H9 (cell line): ENCODE measurements at places on chromosomes 2 and 18. TPM values are rescaled to one million over a fixed set of nuclear protein-coding genes. Genes with fewer than 3 reads are reported as not detected.

LIMS3 gene
- total RNA-seq: 0.46 and 0.83 TPM in 2 replicates

C2orf92 gene
- 5.4 and 7.3 TPM in 2 replicates for total RNA-seq

DHRS9 gene
- not detected in 2 replicates for total RNA-seq

MSTN gene
- total RNA-seq: not detected in 2 replicates

TSPYL6 gene
- not detected in 2 replicates for total RNA-seq

LDLRAD4 gene
- total RNA-seq: 1.8 and 3.9 TPM in 2 replicates

- no peak for DNase-seq
- peak overlapping the region; percentile 14; the same call in 1 of the 3 replicates for H3K4me3 ChIP-seq
- no peak overlapping the region for H3K27ac ChIP-seq
- H3K27me3 ChIP-seq: no peaks in the 10 kb centered on the region
- H3K4me1 ChIP-seq: no peaks in the 10 kb centered on the region
These were observed 210.7 kb upstream of the SALL3 start for GRCh38 chr18:78768656-78769501.

DNA sequence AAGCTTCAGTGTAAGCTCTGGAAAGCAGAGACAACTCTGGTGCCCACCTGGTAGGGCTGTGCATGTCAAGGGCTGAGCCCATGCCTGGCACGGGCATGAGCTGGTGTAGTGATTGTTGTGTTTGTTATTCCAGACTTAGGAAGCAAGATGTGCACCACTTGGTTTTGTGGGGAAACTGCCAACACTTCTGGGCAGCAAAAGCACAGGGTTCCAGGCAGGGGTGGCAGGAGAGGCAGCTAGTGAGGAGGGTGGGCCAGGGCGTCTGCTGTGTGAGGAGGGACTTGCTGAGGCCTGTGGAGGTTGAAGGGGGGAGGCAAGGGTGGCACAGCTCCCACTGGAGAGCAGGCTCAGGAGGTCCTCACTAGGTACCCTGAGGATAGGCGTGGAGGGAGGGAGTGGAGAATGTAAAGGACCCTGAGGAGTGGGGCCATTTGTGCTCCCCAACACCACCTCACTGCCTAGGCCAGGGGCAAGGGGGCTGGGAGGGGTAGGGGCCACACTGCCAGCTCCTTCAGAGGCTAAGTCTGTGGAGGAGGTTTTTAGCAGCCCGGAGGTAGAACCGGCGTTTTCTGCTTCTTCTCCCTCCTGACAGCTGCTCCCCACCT, 104.0 kb upstream of the POU3F3 start:
- no peaks in the 10 kb centered on the region for H3K27me3 ChIP-seq
- H3K4me3 ChIP-seq: no peak overlapping the region
- H3K4me1 ChIP-seq: 0 out of 2 replicates have a peak, but pooled peaks cover 2% of the 10 kb centered on the region
- H3K27ac ChIP-seq: no peak overlapping the region
- DNase-seq: no peak
- H3K36me3 ChIP-seq: no peaks in the 10 kb centered on the region; the same call in 2 of the 3 replicates

GRCh38 chr18:63083555-63083954, 236.0 kb downstream of the BCL2 start:
- no peaks in the 10 kb centered on the region; the same call in 1 of the 2 replicates for H3K4me1 ChIP-seq
- H3K27me3 ChIP-seq: no peaks in the 10 kb centered on the region
- H3K4me3 ChIP-seq: no peak overlapping the region
- no peak for DNase-seq
- no peaks in the 10 kb centered on the region for H3K36me3 ChIP-seq

GRCh38 chr2:116754381-116755101, 1060.0 kb upstream of the DDX18 start:
- H3K36me3 ChIP-seq: no peaks in the 10 kb centered on the region
- DNase-seq: peak; percentile 76
- peaks cover 2% of the 10 kb centered on the region; the same call in 1 of the 2 replicates for H3K4me1 ChIP-seq
- H3K27ac ChIP-seq: no peak overlapping the region

DNA sequence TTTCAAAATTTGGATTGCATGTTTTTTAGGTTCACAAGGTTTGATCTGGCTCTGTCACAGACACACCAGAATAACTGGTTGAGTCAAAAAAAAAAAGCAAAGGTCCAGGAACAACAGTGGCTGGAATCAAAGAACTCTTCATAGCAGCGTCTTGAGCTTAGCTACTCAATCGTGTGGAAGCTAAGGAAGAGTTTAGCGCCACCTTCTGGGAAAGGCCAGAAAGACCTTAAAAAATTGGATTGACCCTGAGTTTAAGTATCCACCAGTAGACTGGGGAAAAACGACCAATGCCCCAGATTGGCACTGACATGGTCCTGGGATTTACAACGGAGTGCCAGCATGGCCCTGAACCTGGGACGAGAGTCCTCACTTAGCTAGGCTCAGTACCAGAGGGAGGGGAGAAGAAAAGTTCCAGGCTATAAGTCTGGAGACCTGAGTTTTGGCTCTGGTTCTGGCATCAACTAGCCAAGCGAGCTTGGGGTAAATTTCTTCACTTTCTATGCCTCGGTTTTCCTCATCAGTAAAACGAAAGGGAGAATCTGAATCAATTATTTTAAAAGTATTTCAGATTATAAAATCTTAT, 71.1 kb upstream of the TFCP2L1 start:
- no peak overlapping the region for H3K27ac ChIP-seq
- peaks cover 41% of the 10 kb centered on the region for H3K36me3 ChIP-seq
- H3K27me3 ChIP-seq: no peaks in the 10 kb centered on the region
- no peaks in the 10 kb centered on the region for H3K4me1 ChIP-seq

GRCh38 chr2:236785611-236786057, 216.0 kb downstream of the ACKR3 start:
- H3K36me3 ChIP-seq: no peaks in the 10 kb centered on the region
- H3K4me3 ChIP-seq: no peak overlapping the region
- no peak overlapping the region for H3K27ac ChIP-seq
- no peaks in the 10 kb centered on the region for H3K27me3 ChIP-seq
- no peaks in the 10 kb centered on the region for H3K4me1 ChIP-seq

DNA sequence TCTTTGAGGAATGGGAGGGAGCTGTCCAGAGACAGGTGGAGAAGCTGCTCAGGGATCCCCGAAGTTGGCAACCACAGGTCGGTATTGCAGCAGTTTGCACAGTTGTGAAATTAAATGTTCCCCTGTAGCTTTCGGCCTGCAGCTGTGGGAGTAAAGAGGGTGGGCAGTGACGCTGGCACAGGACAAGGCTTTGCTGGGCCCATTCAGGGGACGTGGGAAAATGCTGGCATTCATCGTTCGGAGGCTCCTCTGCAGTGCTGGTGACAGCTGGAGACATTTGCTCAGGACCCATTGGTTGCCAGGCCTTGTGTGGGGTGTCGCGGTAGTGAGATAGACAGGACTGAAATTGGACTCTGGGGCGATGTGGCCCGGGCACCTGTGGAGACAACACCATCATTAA, 173.7 kb downstream of the MYCN start:
- H3K36me3 ChIP-seq: no peaks in the 10 kb centered on the region
- H3K4me1 ChIP-seq: no peaks in the 10 kb centered on the region
- no peak overlapping the region for H3K4me3 ChIP-seq
- no peak overlapping the region for H3K27ac ChIP-seq
- DNase-seq: no peak

DNA sequence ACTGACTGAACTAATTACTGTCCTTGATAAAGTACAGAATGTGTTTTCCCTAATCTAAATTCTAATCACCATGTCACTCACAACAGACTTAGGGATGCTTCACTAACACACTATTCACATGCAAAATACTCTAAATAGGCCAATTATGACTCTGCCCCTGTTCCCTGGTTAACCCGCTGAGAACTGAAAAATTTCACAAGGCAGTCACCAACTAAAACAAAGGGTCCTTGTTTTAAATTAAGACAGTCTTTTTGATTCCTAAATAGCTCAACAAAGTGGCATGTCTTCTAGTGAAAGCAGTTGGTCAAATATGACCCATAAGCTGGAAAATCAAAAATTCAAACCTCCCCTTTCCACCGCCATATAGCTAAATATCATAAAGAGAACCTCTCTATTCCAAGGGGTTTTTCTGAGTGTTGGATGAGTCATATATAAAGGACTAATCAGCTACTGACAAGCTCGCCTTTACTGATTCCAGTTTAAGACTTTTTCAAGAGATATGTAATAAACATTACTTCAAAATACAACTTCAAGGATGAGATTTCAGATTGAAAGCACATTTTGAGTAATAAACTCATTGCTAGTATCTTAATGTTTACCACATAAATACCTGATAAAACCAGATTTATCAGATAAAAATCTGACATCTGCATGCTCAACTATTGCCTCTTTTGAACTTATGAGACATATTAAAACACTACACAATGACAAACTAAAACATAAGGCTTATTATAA, 235.8 kb downstream of the TCF4 start:
- H3K27me3 ChIP-seq: no peaks in the 10 kb centered on the region; the same call in 1 of the 2 replicates
- H3K4me3 ChIP-seq: peak overlapping the region; percentile 28; the same call in 1 of the 3 replicates
- DNase-seq: no peak
- peaks cover 10% of the 10 kb centered on the region for H3K4me1 ChIP-seq
- H3K27ac ChIP-seq: no peak overlapping the region
- no peaks in the 10 kb centered on the region for H3K36me3 ChIP-seq

DNA sequence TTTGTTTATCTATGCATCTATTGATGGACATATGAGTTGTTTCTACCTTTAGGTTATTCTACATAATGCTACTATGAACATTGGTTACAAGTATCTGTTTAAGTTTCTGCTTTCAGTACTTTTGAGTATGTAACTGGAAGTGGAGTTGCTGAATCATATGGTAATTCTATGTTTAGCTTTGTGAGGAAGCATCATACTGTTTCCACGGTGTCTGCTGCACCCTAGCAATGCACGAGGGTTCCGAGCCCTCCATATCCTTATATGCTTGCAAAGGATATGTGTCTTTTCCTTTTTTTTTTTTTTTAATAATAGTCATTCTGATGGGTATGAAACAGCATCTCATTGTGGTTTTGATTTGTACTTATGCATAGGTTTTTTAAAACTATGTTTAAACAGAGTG, 83.7 kb downstream of the FMNL2 start:
- H3K4me1 ChIP-seq: peaks cover 10% of the 10 kb centered on the region
- H3K27ac ChIP-seq: no peak overlapping the region
- no peak for DNase-seq
- H3K36me3 ChIP-seq: no peaks in the 10 kb centered on the region

- no peaks in the 10 kb centered on the region for H3K4me1 ChIP-seq
- DNase-seq: no peak
- H3K27ac ChIP-seq: no peak overlapping the region
- H3K4me3 ChIP-seq: no peak overlapping the region
These were observed 178.0 kb downstream of the ASXL3 start for GRCh38 chr18:33755931-33756560.

DNA sequence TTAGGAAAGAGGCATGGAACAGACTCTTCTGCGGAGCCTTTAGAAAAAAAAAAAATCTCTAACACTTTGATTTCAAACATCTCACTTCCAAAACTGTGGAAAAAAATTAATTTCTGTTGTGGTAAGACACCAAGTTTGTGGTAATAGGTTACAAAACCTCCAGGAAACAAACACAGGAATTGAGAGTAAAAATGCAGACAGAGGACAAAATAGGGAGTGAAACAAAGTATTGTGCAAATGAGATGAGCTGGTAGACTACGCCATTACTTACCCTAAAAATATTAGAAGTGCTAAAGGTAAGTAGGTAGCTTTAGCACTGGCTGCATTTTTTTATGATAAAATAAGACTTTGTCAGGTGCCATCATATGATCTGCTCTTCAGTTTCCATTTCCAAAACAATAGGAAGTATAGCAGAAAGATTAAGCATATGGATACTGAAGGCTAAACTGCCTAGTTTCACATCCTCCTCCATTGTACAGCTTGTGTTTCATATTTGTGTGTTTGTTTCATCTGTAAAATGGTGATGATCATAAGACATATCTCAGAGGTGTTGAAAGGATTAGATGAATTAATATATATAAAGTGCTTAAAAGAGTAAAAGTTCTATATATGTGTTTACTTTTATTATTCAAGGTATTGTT, 309.2 kb downstream of the NR4A2 start:
- DNase-seq: no peak
- H3K27ac ChIP-seq: no peak overlapping the region
- no peaks in the 10 kb centered on the region for H3K36me3 ChIP-seq
- H3K4me3 ChIP-seq: no peak overlapping the region
- H3K4me1 ChIP-seq: peaks cover 2% of the 10 kb centered on the region; the same call in 1 of the 2 replicates

GRCh38 chr2:30963184-30963583, 155.9 kb upstream of the CAPN13 start:
- no peaks in the 10 kb centered on the region for H3K4me1 ChIP-seq
- H3K27me3 ChIP-seq: no peaks in the 10 kb centered on the region
- H3K4me3 ChIP-seq: no peak overlapping the region
- H3K27ac ChIP-seq: no peak overlapping the region

DNA sequence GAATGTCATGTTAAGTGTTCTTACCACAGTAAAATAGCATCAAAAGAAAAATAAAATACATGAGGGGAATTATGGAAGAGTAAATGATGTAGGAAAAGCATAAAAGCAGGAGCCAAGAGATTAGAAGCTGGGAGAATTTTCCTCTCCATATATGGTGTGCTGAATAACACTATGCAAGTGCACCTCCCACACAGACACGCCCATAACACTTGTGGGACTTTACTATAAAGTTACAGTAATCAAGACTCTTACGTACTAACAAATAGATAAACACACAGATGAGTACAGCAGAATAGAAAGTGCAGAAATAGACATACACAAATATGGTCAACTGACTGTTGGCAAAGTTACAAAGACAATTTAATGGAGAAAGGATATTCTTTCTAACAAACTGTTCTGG, 16.0 kb upstream of the SPHKAP start:
- no peaks in the 10 kb centered on the region for H3K27me3 ChIP-seq
- H3K4me3 ChIP-seq: no peak overlapping the region
- DNase-seq: no peak
- H3K36me3 ChIP-seq: no peaks in the 10 kb centered on the region
- no peaks in the 10 kb centered on the region for H3K4me1 ChIP-seq
- no peak overlapping the region for H3K27ac ChIP-seq
